ENCODE measurements at places on chromosomes 3 and 15.
A peak's percentile ranks its signal among the peaks of the same experiment; 100 is the strongest.

DNA sequence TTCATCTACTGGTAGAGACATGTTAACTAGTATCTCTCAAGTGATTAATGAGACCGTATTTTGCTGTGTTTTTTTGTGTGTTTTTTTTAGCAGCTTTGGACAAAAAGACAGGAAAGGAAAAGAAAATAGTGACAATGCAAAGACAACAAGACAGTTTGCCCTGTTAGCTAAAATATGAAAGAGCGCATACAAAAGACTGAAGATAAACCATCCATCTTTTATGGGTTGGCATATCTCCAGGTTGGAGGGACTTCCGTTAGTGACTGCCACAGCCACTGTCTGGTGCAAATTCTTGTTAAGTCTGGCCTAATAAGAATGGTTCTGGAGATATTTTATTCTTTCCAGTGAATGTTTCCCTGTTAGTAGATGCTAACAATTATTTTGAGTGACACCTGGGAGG, 121.9 kb downstream of the CDIN1 start:
- no peak for DNase-seq

- no peak for DNase-seq
These were observed 53.1 kb downstream of the GMNC start for GRCh38 chr3:190809351-190809750.

- DNase-seq: no peak
These were observed 35.2 kb downstream of the SSR3 start for GRCh38 chr3:156519758-156520162.

DNA sequence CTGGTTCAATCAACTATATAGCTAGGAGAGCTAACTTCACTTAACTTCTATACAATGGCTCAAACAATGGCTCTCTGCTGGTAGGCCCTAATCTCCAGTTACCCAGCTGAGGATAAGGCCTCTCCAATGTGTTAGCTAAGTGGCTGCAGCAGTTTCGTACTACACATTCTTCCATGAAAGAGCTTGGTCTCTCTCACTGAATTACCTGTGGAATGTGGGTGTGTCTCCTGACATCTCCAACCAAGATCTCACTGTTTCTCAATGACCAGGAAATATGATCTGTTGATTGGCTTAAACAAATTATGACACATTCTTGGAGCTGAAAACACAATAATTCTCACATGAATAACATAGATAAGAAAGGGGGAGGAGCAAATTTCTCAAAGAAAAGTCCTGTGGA, 169.8 kb upstream of the ROBO1 start:
- no peak for DNase-seq

- no peak for DNase-seq
These were observed at the start of gene ABHD17C for GRCh38 chr15:80695099-80695910. Gene ABHD17C (plus strand): TSS chr15:80695310. CDS start chr15:80695430, 120 bp downstream.

- DNase-seq: peak; percentile 20
These were observed 216.4 kb downstream of the MEIS2 start for GRCh38 chr15:36883713-36884517.

GRCh38 chr15:32134842-32135241, 104.5 kb downstream of the CHRNA7 start:
- DNase-seq: no peak

GRCh38 chr15:75947092-75947491, 43.4 kb downstream of the FBXO22 start:
- peak; percentile 77 for DNase-seq

DNA sequence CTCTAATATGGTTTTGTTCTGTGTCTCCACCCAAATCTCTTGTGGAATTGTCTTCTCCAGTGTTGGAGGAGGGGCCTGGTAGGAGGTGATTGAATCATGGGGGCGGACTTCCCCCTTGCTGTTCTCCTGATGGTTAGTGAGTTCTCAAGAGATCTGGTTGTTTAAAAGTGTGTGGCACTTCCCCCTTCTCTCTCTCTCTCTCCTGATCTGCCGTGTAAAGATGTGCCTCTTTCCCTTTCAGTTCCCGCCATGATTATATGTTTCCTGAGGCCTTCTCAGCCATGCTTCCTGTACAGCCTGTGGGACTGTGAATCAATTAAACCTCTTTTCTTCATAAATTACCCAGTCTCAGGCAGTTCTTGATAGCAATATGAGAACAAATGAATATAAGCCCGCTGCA, 33.1 kb downstream of the RETNLB start:
- no peak for DNase-seq

GRCh38 chr3:45786801-45787495, 9.4 kb downstream of the SLC6A20 start:
- DNase-seq: no peak

- peak; percentile 90 for DNase-seq
These were observed 52.2 kb downstream of the TP53BP1 start for GRCh38 chr15:43440721-43441281.

- DNase-seq: peak; percentile 24
These were observed 79.6 kb downstream of the DHX36 start for GRCh38 chr3:154244644-154245043.

DNA sequence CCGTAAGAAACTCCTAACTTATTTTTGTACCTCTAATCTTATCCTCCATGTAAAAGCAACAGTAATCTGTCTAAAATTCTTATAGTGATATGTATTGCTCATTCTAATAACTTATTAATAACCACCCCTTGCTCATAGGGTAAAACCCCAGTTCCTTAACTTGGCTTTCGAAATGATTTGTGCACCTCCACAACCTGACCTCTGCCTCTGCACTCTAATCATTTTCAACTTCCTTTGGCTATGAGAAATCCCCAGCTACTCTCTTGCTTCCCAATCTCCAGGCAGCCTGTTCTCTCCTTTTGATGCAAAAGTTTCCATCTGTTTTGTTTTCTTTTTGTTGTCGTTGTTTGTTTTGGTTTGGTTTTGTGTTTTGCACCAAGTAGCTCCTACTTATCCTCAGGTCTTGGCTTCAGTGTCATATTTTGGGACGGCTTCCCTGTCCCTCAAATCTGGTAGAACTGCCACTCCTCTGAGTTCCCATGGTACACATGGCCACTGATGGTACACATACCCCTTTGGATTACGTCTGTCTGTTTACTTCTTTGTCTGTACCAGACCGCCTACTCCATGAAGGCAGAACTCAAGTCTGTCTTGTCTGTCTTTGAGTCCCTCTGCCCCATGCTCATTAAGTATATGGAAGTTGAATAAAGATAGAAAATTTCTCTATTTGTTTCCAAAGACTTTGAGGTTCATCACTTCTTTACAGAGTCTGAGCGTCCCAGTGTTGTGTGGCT, 105.6 kb upstream of the TGFBR2 start:
- no peak for DNase-seq

GRCh38 chr3:190424108-190424477, 25.6 kb downstream of the TMEM207 start:
- no peak for DNase-seq

DNA sequence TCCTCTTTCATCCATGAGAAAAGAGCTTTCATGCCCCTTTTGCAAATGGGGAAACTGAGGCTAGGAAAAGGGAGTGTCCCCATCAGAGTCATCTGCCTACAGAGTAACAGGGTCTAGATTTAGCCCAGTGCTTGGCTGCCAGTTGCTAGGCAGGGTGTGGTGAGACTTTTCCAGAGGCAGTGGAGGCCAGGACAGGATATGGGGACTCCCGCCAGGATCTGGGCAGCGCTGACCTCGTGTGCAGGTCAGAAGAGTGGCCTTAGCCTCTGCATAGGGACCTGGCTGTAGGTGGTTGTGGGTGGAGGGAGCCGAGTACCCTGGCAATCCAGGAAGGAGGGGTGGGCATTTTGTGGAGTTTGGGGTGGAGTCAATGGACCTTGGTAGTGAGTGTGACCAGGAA, 4.2 kb downstream of the PLXNA1 start:
- DNase-seq: no peak

DNA sequence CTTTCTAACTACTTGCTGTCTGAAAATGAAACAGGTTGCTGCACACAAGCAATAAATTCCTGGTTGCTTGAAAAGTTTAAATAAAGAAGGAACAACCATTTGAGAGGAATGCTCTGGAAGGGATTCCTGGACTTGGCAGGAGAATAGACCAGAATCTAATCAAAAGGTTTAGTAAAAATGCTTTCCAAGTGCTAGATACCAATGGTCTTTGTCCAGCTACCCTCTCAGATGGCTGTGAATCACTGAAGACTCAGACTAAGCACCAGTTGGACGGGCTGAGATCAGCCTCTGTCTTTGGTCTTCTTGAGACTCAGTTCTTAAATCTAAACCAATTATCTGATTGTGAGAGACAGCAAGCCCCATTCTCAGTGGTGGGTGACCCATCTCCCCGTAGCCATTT, 27.7 kb upstream of the LPP start:
- no peak for DNase-seq

DNA sequence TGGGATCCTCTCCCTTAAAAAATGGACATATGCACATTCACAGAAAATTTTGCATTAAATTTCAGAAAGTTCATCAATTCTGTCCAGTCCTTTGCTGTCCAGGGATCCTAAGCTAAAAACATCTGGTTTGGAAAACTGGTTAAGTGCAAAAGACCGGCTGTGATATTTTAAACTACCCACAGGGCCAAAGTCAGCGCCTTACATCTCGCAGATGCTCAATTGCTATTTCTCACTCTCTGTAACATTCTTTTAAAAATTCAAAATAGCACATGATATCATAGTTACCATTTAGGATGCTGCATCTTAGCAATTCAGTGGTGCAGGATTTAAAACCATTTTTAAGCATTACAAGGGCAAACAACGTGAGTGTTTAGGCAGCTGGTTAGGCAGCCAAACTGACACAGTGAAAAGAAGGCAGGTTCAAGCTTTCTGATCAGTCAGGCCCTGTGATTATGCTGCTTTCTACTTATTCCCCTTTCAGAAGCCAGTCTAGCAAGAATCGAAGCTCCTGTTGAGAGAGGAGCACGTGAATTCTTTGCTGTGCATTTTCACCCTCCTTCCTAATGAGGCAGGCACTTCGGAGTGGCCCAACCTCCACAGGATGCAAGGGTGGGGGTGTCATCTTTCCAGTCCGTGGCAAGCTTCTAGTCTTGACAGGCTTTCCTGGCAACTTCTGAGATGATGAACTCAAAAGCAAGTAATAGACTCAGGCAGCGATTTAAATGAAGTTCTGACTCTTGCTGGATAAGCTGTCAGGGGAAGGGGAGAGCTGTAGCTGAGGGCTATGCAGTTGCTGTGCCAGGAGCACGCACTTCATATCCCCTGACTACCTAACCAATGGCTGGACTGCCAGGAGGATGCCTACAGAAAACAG, 8.8 kb downstream of the PRICKLE2 start:
- no peak for DNase-seq

- DNase-seq: no peak
These were observed 44.5 kb downstream of the LRRFIP2 start for GRCh38 chr3:37129871-37130270.

DNA sequence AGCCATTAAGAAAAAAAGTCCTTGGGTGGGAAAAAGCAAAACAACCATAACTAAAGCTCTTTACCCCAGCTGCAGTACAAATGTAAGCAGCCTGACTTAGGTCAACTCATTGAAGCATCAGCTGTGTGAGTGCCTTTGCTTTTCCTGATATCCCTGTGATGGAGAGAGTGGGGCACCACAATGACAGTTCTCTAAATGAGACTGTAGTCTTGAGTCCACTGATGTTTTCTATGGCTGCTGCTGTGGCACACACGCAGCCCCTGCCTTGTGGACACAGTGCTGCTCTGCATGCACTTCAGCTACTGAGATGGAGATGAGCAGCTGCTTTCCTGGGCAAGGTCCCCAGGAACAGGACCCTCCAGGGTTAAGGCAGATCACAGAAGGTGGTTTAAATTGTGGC, 173.2 kb downstream of the KCNAB1 start:
- no peak for DNase-seq

GRCh38 chr3:52714335-52715302, 8.7 kb downstream of the SPCS1 start:
- DNase-seq: no peak

- no peak for DNase-seq
These were observed 163.1 kb downstream of the CHL1 start for GRCh38 chr3:359672-360071.

DNA sequence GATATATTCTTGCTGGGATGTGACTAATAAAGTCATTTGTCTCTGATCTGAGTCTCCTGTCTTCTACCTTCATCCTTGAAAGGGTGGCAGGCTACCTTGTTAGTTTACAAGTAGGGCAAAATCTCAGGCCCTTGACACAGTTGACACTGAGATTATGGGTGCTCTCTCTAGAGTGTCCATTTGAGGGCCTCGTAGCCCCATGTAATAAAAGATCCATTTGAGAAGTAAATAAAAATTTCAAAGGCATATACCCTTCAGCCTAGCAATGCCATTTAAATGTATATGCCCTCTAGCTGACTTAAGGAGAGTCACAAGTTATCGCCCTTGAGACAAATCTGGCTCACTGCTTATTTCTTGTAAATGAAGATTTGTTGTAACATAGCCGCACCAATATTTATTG, 98.6 kb downstream of the TCF12 start:
- no peak for DNase-seq

- no peak for DNase-seq
These were observed 78.4 kb upstream of the RASGRF1 start for GRCh38 chr15:79168922-79169456.

DNA sequence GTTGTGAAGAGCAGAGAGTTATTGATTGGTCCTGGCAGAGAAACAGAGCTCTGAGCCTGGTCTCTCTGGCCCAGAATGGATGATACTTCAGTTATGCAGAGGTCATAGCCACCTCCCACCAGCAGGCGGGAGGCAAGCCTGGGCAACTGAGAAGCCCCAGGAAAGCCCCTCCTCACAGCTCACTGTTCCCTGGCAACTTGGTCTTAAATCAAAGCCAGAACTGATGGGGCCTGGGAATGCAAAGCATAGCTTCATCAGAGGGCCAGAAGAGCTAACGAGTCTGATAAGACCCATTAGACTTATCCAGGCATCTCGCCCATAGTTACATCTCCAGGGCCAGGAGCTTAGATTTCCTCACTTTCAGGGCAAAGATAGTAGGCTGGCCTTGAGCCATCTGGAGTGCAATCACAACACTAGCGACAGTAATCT, 5.5 kb upstream of the COLQ start:
- no peak for DNase-seq

DNA sequence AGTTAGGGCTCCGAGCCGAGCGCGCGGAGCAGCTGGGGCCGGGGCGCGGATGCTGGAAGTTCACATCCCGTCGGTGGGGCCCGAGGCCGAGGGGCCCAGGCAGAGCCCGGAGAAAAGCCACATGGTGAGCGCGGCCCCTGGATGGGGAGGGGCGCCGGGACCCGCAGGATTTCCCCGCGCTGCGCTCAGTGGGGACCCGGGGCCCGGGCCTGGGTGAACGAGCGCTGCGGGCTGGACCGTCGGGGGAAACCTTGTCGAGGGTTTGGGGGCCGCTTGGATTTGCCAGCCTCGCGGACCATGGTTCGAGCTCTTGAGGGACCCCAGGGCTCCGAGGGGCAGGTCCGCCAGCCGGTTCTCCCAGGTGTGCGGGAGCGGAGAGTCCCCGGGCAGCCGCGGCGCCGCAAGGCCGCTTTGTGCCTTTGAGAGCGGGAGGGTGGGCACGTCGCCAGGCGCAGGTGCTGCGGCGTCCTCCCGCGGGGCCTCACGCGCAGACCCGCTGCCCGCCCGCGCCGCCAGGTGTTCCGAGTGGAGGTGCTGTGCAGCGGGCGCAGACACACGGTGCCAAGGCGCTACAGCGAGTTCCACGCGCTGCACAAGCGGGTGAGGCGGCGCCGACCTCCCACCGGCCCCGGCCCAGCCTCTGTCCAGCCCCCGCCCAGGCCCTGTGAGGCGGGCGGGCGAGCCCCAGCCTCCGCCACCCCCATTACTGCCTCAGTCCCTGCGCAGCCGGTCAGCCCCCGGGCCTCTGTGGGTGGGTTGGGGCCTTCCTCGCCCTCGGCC, at the start of gene SNX22:
Gene SNX22, plus strand, starts transcription at position 5 of the 780 bp plus-strand sequence. Its CDS starts 45 bp downstream, at position 50.
- no peak for DNase-seq

- DNase-seq: peak; percentile 31
These were observed 68.7 kb downstream of the TRAK1 start for GRCh38 chr3:42159706-42160472.

GRCh38 chr3:69511361-69511760, 125.5 kb upstream of the FRMD4B start:
- no peak for DNase-seq

- DNase-seq: no peak
These were observed 15.6 kb downstream of the CHRNA3 start for GRCh38 chr15:78605201-78605600.

Measured in inflammatory macrophage treated with lipopolysaccharide for 1 hour (primary cell).